Activated gamma-delta T cell (primary cell): ENCODE measurements at places on chromosomes 3 and 15.

DNA sequence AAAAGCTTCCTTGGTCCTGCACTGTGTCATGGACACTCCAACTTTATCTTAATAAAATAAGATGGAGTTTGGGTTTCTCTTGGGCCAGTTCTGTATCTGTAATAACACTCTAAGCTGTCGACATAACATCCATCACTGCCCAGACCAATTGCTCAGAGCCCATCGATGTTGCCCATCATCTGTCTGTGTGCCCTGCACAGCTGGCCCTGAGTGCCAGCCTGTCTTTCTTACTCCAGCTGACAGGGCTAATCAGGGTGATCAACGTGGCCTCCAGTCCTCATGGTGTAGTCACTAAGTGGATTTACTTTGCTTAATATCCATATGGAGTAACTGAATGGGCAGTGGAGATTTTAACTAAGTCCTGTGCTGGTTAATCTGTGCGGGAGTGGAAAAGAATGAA is 419.8 kb upstream of the TPM1 start:
- DNase-seq, result no peak

- DNase-seq, result no peak
Measured at GRCh38 chr3:187558990-187559389, 111.2 kb downstream of the SST start.

- no peak for DNase-seq
Measured at GRCh38 chr3:33918126-33918756, 119.8 kb downstream of the PDCD6IP start.

DNA sequence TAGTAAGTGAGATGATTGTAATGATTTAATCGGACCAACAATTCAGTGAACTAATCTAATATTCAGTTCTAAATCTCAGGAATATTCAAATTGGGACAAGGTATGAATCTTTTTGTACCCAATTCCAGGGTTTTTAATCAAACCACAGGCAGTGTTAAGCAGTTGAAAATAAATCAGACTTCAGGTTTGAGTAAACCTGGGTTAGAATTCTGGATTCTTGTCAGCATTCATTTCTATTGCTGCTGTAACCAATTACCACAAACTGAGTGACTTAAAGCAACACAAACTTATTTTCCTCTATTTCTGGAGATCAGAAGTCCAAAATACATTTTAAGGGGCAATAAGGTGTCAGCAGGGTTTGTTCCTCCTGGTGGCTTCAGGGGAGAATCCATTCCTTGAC is 208.4 kb upstream of the ZPLD1 start:
- DNase-seq, result no peak

GRCh38 chr3:42489116-42489936 is 13.1 kb upstream of the VIPR1 start:
- no peak for DNase-seq

DNA sequence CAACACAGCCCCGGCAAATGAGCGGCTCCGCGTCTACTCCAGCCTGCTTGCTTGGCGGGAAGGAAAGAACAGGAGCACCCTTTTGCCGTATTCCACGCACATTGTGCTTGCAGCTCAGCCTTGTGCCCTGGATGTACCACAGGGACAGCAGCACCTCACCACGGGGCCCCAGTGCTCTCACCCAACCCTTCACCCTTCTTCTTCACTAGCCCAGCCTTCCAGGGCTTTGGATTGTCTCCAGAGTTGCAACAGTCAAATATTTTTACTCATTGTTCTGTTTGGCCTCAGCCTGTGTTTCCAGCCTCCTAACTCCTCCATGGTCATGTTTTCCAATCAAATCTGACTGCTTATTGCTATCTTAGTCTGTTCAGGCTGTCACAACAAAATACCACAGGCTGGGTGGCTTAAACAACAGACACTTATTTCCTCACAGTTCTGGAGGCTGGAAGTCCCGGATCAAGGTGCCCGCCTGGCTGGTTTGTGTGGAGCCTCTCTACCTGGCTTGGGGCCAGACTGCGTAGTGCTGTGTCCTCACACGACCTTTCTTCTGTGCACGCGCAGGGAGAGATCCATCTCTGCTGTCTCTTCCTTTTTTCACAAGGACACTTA is 79.2 kb upstream of the ABHD17C start:
- no peak for DNase-seq

- DNase-seq, result no peak
Measured at GRCh38 chr3:45320986-45321385, 67.4 kb upstream of the LARS2 start.

DNA sequence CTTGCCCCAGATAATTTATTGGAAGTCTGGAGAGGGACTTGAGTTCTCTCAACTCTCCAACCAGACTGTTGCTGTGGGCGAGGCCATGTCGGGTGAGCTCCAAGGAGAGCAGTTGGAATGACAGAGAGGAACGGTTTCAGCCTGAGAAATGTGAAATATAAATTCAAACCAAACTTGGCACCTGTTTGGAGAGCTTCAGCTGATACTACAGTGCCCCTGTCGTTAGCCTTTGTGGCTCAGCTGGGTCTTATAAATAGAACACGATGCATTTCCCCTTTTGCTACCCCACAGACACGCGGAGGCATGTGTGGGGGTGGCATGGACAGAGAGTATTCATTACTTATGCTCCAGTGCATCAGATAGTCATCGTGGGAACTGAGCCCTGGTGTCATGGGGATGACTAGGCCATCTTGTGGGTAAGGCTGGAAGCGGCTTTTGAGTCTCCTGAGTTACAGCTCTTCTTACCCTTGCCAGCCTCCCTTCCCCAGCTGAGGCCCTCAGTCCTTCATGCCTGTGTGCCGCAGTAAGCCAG is 15.6 kb downstream of the SMAD3 start:
- DNase-seq, result no peak

GRCh38 chr3:174016186-174016585 is 618.6 kb downstream of the NLGN1 start:
- DNase-seq, result no peak

GRCh38 chr3:117719316-117719926 is 1009.8 kb downstream of the TUSC7 start:
- DNase-seq, result no peak

DNA sequence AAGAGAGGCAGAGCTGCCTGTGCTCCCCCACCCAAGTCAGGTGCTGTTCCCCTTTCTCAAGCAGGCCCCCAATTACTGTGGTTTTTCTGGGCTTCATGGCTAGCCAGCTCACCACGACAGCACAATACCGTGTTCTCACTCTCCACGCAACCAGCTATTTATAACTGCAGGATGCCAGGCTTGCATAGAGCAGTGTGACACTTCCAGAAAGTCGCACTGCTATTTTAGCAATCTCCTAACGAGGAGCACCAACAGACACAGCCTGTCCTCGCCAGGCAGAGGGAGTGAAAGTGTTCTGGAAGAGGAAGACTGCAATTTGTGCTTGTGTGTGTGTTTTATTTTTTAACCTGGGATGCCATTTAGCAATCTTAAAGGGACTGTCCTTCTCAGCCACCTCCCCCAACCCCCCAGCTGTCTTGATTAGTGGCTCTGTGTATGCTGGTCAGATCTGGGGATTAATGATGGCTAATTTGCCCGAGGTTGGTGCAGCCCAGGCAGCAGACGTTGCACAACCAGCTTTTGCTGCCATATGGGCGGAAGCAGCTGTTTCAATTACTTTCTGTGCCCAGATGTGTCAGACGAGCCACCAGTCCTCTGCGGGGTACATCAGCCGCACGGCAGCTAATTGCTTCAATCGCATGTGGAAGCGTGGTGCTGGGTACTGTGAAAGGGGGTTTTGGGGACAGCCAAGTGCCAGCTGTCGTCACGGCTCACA is 268.0 kb upstream of the ARRDC4 start:
- DNase-seq, result no peak

DNA sequence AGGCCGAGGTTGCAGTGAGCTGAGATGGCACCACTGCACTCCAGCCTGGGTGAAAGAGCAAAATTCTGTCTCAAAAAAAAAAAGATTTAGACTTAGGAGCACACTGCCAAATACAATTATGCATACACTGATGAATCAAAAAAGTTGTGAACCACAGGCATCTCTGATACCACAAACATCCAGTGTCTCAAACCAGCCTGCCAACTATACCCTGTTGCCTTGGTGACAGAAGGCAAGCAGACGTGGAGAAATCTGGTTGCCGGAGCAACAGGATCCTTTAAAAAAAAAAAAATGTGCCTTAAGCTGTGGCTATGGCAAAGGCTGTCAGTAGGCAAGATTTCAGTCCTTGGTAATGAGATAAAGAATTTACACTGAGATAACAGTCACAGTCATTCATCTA is 202.3 kb downstream of the NEK10 start:
- no peak for DNase-seq

GRCh38 chr3:114498539-114499370 is 204.9 kb downstream of the TIGIT start:
- no peak for DNase-seq

GRCh38 chr15:93709708-93710107 is 521.7 kb upstream of the MCTP2 start:
- DNase-seq, result no peak

DNA sequence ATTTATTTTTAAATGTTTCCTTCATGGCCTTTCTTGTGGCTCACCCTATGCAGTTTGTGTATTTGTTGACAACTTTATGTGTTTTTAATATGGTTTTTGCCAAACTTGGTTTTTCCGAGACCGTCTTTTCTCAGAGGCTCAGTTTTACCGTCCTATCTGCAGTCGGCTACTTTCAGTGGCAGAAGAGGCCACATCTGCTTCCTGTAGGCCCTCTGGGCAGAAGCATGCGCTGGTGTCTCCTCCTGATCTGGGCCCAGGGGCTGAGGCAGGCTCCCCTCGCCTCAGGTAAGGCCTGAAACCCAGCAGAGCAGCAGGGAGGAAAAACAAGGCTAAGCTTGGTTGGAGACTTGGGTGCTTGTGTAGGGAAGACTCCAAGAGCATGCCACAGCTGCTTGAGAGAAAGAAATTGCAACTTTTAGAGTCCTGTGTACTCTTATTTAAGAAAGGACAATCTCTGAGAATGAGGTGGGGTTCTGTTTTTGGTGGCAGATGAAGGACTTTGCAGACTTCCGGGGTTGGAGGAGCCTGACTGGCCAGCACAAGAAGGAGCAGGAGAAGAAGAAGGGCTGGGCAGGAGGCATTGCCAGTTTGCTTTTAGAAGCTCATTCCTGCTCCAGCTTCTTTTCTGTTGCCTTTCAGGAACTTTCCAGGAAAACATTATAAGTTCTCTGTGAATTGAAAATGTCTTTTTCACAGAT is at the start of gene TIGIT:
TIGIT (plus strand) TSS at position 191 of the 698 bp plus-strand sequence; CDS start at position 225, 34 bp downstream.
- no peak for DNase-seq

DNA sequence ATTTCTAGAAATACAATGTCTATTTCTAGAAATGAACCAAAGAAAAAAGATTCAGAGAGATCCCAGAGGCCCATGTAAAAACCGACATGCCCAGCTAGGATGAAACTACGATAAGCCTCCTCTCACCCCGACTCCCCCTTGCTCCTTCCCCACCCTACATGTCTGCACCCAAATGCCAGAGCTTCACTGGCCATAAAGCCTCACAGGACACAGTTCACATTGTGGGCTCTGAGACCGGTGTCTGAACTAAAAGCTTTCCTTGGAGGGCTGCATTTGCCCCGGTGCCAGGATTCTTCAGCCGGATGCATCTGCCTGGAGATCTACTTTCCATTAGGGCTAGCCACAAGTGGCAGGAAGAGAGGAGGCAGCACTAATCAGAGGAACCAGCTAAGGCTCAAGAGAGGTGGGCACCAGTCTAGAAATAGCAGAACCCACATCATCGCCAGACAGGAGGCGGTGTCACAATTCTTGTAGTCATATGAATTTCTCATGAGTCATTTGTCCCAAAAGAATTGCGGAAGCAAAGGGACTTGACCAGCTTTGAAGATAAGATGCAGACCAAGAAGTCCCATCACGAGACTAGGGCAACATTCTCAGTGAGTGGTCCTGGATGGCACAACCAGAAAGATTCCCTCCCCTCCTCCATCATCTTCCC is 353.6 kb downstream of the NTRK3 start:
- no peak for DNase-seq

GRCh38 chr3:114005481-114005880 is 50.8 kb downstream of the CCDC191 start:
- DNase-seq, result no peak

DNA sequence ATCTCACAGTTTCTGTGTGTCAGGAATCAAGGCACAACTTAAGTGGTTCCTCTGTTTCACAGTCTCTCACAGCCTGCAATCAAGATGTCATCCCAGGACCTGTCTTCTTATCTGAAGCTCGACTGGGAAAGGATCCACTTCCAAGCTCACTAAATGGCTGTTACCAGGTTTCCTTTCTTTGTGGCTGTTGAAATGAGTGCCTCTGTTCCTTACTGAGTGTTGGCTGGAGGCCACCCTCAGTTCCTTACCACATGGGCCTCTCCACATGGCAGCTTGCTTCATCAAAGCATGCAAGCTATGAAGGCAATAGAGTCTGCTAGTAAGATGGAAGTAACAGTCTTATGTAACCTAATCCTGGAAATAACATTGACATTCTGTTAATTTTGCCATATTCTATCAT is 174.0 kb downstream of the ERC2 start:
- DNase-seq, result no peak

- no peak for DNase-seq
Measured at GRCh38 chr3:52153389-52154096, 680 bp downstream of the POC1A start.

DNA sequence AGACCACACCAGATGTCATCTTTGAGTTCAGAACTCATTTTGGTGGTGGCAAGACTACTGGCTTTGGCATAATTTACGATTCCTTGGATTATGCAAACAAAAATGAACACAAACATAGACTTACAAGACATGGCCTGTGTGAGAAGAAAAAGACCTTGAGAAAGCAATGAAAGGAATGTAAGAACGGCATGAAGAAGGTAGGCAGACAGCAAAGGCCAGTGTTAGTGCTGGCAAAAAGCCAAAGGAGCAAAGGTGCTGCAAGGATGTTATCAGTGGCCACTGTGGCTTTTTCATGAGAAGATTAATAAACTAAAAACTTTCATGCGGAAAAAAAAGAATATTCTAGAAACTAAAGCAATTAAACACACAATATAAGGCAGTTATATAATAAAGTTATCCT is 21.9 kb downstream of the AAGAB start:
- DNase-seq, result no peak

GRCh38 chr15:89161666-89162065 is 59.7 kb downstream of the RLBP1 start:
- no peak for DNase-seq

- DNase-seq, result no peak
Measured at GRCh38 chr15:81492331-81492968, 118.4 kb upstream of the TMC3 start.

GRCh38 chr3:121637922-121638321 is 22.8 kb downstream of the HCLS1 start:
- no peak for DNase-seq

GRCh38 chr15:28996289-28996688 is 110.5 kb downstream of the APBA2 start:
- DNase-seq, result no peak

DNA sequence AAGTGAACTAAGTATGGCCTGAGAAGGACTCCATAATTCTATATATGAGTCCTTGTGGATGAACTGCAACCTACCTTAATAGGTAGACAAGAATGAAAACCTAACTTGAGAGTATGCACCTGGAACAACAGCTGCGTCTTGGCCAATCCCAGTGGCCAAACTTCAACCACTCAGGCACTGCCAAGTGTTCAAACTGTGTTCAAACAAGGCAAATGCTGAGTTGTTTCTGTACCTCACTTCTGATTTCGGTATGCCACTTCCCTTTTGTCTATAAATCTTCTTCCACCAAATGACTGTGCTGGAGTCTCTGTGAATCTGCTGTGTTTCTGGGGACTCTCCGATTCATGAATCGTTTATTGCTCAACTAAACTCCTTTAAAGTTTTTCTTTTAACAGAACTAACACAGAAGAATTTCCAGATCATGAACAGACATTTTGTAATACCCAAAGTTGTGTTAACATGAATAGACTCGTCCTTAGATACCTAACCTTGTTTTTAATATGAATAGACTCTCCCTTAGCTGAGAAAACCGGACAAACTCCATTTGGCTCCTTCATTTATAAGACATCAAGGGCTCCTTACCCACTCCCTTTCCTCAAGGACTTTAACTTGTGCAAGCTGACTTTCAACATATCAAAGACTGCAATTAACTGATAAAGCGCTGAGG is 4.1 kb downstream of the ZNF717 start:
- no peak for DNase-seq
